ENCODE measurements at places on chromosomes 3 and 15.

DNA sequence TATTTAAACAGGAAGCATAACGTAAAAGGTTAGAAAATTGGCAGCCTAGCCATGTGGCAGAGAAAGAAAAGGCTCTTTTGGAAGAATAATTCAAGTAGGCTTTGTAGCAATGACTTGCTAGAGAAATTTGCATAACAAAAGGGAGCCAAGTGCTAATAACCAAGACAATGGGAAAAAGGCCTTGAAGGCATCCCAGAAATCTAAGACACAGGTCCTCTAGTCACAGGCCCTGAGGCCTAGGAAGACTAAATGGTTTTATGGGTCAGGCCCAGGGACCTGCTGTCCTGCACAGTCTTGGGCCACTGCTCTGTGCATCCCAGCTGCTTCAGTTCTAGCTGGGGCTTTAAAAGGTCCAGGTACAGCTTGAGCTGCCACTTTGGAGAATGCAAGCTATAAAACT is 78.5 kb downstream of the FGF7 start:
- no peak for DNase-seq

- no peak for DNase-seq
Measured at GRCh38 chr15:39737196-39737550, 45.5 kb downstream of the FSIP1 start.

- DNase-seq: no peak
Measured at GRCh38 chr3:64361962-64362735, 136.9 kb upstream of the PRICKLE2 start.

DNA sequence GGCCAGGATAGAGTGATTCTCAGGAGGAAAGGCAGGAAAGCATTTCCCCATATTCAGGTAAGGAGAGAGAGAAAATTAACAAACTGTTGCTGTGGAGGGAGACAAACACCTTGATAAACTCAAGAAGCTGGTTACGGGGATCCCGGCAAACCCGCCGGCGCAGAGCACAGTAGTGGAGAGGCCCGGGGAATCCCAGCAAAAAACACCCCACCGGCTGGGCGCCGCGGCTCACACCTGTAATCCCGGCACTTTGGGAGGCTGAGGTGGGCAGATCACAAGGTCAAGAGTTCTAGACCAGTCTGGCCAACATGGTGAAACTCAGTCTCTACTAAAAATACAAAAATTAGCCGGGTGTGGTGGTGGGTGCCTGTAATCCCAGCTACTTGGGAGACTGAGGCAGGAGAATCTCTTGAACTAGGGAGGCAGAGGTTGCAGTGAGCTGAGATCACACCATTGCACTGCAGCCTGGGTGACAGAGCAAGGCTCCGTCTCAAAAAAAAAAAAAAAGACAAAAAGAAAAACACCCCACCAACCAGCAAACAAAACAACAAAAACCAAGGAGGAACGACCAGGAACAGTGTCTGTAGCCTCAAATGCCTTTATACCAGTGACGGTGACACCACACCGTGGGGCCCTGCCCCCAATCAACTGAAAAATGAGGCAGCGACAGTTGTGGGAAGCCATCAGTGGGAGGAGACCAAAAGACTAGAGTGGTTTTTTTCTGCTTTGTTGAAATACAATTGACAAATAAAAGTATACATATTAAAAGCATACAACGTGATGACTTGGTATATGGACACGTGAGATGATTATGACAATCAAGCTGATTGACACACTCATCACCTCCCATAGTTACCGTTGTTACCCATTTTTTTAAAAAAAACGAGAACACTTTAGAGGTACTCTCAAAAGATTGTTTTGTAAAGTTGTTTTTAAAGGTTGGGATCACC is 40.2 kb upstream of the IDH2 start:
- peak; percentile 56 for DNase-seq

- DNase-seq: peak; percentile 37
Measured at GRCh38 chr3:151328298-151328995, 902 bp downstream of the P2RY13 start.

- DNase-seq: no peak
Measured at GRCh38 chr15:65183865-65184159, 1.3 kb downstream of the CLPX start.

GRCh38 chr3:172324611-172325203 is 123.5 kb downstream of the GHSR start:
- DNase-seq: no peak

GRCh38 chr3:139970526-139970925 is 35.5 kb downstream of the CLSTN2 start:
- no peak for DNase-seq

DNA sequence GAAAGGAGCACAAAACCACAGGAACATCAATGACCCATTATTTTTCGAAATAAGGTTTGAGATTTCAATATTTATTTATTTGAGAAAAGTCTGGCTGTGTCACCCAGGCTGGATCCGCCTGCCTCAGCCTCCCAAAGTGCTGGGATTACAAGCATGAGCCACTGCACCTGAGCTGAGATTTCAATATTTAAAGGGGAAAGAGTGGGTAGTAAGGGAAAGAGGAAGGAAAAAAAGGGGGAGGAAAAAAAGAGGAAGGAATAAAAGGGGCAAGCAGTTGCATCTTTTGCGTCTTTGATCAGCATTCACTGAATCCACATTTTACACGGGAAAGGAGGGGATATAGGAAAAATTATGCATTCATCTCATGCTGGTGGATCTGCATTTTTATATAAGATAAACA is 47.4 kb downstream of the ERICH6 start:
- no peak for DNase-seq

Measured in CD4-positive, alpha-beta T cell treated with Interleukin-2 at 100 ng/mL for 4 hours (primary cell).